ENCODE measurements at places on chromosomes 11 and 22.

- no peak for DNase-seq
Measured at GRCh38 chr22:43750751-43751150, 61.4 kb downstream of the EFCAB6 start.

- no peak for DNase-seq
Measured at GRCh38 chr11:2989006-2989405, 3.1 kb downstream of the NAP1L4 start.

- no peak for DNase-seq
Measured at GRCh38 chr11:82682003-82682751, 51.5 kb downstream of the FAM181B start.

GRCh38 chr11:68399916-68400315 is 60.6 kb upstream of the PPP6R3 start:
- DNase-seq, result no peak

DNA sequence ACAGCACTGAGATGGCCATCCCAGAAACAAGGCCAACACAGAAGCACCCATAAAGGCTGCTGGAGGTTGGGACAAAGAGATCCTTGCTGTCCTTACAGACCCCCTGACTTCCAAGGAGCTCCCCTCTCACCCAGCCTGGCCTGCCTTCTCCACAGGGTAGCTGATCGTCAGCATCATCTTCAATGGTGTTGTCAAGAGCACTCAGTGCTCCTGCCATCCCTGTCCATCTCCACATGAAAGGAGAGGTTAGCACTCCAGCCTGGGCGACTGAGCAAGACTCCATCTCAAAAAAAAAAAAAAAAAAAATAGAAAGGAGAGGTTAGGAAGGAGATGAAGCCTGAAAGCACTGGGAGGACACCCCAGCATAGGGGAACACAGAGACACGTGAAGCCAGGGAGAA is 2.1 kb upstream of the POU2AF3 start:
- no peak for DNase-seq

GRCh38 chr11:95419915-95420314 is 188.9 kb upstream of the SESN3 start:
- no peak for DNase-seq

DNA sequence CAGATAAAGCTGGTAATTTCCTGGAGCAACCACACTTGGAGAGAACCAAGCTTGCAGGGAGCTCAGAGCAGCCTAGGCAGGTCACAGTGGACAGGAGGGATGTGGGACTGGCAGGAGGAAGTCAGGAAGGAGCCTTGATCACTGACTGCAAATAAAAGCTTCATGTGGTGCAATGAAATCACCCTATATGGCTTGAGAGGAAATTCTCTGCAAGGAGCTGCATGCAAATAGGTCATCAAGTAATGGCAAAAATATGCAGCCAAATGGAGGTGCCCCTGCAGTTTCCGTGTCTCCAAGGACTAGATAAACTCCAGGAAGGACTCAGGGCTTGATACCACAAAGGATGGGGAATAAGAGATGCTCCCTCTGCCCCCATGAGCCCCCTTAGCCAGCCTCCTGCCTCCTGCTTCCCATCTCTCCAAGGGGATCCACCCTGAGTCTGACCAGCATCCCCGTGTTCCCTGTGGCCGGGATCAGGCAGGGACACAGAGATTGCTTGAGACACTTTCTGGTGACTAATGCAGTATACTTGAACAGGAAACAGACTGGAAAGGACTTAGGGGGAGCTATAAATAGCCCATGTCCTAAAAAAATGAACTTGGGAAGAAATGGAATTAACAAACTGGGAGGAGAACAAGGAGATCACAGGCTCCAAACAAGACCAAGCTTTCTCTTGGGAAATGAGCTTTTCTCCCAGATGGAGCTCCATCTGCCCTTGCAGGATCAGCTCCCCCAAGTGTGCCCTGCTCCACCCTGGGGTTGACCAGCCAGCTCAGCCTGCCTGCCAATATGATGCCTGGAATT is 23.9 kb upstream of the MICAL2 start:
- no peak for DNase-seq

- no peak for DNase-seq
Measured at GRCh38 chr11:71519546-71519945, 7.5 kb upstream of the KRTAP5-7 start.

DNA sequence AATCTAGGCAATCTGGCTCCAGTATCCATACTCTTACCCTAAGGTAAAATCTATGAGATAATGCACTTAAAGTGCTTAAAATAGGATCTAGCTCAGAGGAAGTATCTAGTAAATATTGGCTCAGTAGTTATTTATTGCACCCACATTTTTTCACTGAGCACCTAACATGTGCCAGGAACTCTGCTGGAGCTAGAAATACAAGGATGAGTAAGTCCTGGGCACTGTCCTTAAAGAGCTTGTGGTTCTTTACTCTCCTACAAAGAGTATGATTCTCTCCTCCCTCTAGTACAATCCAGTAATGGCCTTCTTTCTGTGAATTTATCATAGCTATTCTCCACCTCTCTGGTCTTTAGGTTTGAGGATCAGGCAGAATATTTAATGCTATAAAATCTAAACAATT is 59.2 kb downstream of the DEUP1 start:
- no peak for DNase-seq

DNA sequence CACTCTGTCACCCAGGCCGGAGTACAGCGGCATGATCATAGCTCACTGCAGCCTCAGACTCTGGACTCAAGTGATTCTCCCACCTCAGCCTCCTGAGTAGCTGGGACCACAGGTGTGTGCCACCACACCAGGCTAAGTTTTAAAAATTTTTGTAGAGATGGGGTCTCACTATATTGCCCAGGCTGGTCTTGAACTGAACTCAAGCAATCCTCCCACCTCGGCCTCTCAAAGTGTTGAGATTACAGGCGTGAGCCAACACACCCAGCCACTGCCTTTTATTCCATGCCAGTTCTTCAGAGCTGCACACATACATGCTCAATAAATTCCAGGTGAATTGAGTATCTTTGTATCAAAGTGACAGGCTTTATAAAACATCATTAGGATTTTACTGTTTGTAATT is 2.4 kb upstream of the COPB1 start:
- no peak for DNase-seq

DNA sequence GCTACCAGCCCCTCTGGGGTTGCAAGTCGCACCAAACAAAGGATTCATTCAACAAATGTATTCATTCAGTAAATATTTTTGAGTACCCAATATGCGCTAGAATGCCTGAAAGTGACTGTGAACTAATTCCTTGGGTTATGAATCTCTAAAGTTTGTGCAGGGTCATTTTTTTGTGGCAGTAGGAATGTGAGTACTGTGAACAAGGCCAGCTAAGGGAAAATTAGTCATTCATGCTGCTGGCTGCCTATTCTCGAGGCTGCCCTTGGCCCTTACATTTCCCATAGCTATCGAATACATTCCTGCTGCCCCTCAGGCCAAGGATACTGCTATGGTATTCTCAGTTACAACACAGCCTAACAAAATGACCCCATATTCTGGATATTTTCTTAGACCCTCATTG is 141.6 kb downstream of the TRPC6 start:
- no peak for DNase-seq

- DNase-seq, result no peak
Measured at GRCh38 chr22:40951795-40952605, 822 bp downstream of the RBX1 start.

DNA sequence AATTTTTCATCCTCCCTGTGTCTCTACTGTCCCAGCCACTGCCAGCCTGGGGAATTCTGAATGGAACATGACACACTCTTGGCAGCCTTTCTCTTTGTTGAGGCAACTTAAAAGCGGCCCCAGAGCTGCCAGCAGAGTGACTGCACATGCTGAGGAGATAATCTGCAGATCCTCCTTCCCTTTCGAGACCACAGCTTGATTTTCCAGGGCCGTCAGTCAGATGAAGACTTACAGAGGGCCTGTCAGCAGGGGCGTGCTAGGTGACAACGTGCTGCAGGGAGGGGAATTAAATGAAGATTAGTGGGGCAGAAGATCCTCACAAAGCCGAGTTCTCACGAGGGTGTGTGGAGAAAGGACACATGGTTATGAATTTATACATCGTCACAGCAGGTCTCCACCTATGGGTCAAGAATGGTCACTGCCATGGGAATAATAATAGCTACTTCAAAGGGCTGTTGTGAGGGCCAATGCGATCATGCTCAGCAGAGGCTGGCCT is 193.5 kb upstream of the PITPNB start:
- no peak for DNase-seq

DNA sequence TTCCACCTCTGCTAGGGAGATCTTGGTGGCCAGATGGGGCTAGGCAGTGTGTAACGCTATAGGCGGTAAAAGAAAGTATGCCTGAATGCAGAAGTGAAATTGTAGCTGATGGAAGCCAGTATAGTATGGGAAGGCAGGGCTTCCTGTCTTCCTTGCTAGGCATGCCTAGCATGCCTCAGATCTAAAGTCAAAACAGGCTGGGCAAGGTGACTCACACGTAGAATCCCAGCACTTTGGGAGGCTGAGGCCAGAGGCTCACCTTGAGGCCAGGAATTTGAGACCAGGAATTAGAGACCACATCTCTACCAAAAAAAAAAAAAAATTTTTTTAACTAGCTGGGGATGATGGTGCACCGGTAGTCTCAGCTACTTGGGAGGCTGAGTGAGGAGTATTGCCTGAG is 281.7 kb upstream of the MTNR1B start:
- no peak for DNase-seq

DNA sequence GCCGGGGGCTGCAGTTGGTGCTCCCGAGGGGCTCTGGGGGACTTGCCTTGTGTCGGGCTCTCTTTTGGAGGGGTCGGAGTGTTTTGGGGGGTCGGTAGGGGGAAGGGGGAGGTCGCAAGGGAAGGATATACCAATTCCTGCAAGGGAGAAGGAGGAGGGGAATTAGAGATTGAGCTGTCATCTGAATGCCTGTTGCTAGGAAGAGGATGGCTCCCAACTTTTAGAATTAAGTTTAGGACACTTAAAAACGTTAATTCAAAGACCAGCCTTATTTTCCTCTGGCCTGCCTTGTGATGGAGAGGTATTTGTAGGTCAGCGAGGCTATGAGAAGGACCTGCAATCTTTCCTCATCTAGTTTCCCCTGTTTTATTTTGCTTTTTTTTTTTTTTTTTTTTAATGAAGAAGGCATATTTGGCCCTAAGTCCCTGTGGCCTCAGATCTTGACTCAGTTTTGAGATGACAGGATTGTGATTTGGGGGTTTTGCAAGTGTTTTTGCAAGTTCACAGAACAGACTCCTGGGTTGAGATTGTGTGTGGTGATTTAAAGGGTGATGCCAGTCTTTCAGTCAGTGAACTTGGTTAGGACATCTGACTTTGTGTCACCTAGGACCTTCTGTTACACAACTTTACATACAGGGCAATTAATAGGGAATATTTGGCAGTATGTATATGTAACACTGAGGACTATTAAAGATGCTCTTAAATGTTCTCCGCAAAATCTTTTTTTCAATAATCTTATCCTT is 672 bp downstream of the TMEM135 start:
- DNase-seq, result no peak

DNA sequence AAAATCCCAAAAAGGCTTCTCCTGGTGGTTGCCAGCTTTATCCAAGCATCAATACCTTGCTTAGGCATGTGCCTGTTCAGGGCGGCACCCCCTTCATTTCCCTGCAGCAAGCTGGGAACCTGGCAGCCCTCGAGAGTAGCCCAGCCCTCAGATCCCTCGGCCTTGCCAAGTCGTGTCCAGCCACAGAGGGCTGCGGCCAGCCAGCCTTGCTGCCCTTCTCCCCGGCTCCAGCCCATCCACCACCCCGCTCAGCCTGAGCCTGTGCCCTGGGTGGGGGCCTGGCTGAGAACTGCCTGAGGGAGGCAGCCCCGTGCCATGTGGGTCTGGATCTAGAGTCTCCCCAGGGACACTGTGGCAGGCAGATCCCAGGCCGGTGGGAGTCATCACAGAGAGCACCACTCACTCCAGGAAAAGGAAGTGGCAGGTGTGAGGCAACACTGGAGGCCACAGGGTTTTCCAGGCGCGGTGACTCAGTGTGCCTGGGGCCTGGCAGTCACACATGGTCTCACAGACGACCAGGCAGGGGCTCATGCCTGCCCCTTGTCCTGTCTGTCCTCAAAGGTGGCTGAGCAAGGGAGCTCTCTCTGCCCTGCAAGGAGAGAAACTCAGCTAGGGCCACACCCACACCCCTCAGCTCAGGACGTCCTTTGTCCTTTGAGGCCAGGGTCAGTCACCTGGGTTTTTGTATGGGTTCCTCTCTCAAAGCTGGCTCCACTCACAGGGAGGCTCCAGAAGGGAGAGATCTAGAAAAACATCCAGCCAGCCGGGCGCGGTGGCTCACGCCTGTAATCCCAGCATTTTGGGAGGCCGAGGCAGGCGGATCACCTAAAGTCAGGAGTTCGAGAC is 12.2 kb upstream of the CDC42BPG start:
- DNase-seq, result no peak

DNA sequence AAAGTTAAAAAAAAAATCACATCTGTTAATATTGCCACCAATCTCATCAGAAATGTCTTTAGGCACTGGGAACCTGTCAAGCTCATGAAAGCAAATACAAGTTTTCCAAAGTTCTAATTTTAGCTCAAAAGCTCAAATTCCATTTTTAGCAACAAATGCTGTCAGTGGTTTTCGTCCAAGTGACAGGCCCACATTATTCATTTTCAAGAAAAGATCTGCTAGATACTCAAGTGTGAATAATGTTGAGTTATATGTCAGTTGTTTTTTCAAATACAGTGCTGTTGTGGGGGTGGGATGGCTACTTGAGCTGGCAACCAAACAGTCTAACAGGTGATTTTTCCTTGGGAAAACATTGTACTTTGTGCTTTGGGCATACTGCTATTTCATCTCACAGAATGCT is 1072.6 kb downstream of the OPCML start:
- DNase-seq, result no peak

GRCh38 chr11:117827521-117828511 is 3.3 kb upstream of the FXYD2 start:
- no peak for DNase-seq

GRCh38 chr11:117045956-117046355 is 52.3 kb downstream of the SIK3 start:
- no peak for DNase-seq

DNA sequence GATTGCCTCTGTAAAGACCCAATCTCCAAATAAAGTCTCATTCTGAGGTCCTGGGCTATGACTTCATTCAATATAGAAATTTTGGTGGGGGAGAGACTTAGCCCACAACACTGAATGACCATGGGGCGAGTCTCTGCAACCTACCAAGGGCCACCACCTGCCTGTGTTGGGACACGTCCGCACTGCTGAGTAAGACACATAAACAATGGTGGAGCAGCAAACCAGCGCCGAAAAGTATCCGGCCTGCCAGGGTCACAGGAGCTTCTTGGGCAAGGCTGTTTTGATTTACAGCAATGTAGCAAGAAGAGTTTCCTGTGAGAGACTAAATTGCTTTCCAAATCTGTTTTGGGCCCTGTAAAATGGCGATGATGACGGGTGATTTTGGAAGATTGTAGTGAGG is 122.3 kb downstream of the SHANK2 start:
- DNase-seq, result no peak

DNA sequence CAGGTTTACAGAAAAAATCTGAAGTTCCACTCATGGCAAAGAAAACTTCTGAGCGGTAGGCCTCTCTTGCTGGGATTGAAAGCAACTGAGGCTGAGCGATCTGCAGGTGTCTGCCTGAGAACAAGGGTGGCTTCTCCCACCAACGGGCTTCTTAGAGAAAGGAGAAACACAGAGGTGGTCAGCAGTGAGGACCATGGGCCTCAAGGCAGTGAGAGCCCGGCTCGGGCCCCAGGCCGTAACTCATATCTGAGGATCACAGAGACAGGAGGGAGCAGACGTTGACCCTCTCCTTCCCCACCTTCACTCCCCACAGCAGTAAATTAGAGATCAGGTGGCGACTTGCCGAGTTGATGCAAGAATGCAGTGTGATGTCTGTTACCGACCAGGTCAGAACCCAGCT is 50.9 kb upstream of the RTL6 start:
- DNase-seq, result no peak

Data from T-helper 22 cell (primary cell).